Esophagus muscularis mucosa (tissue), 4 donors: ENCODE measurements at places on chromosomes 6 and 20.
A peak's percentile ranks its signal among the peaks of the same experiment; 100 is the strongest.

DNA sequence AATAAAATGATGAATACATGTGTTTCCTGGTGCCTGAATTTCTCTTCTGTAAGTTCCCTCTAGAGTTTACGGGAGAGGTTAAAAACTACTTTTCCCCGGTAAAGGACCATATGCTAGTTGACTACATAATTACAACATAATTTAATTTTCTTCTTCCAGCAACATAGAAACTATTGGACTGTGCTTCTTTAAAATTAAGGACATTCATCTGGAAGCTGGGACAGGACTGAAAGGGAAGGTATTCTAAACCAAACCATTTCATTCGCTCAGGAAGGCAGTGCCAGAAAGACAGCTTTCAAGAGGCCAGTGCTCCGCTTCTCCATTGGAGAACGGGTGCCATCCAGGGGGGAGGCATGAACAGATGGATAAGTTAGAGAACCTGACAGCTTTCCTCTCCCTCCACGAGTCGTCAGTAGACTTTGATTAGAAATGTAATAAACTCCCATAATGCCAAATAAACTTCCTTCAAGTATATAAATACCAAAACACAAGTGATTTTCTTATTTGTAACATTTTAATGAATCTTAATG, 458.0 kb upstream of the SOX4 start:
- no peak for DNase-seq

- DNase-seq: no peak
Measured at GRCh38 chr20:24915892-24916291, 33.2 kb upstream of the CST7 start.

GRCh38 chr6:138970856-138971425, 17.1 kb downstream of the REPS1 start:
- no peak for DNase-seq

DNA sequence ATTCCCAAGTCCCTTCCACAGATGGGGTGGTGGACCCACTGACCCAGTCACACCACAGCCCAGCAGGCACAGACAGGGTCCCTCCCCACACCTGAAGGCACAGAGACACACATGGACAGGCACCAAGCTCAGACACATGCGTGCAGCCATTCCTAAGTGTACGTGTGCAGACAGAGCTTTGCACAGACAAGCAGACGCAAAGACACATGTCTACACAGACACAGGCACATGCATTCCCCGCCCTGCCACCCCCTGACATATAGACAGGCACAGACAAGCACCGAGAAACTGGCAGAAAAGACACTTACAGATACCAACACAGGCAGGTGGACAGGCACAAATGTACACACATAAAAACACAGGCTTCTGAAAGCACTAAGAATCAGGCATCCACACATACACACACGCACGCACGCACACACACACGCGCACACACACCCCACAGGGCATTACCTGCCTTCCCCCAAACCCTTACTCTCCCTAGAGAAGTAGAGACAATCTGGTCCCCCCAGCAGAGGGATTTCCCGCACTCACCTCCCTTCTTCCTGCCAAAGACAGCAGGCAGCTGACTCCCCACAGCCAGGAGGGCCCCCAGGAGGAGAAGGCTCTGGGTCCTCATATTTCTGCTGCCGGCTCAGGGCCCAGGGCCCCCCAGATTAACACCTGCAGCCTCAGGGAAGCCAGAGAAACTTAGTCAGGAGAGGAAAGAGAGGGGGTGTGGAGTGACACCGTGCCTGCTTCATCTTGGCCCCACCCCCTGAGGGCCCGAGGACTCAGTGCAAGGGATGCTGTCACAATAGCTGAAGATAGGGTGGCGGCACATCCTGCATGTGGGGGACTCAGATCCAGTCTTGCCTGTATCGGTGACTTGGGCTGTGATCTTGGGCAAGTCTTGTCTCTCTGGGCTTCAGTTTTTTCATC, at the start of gene WFDC5:
TSS of gene WFDC5 (minus strand) at position 710 of the 921 bp plus-strand sequence. CDS start at position 619, 91 bp downstream.
- peak; percentile 89 for DNase-seq
